GM12892 (cell line): ENCODE measurements at places on chromosomes 4 and X.

- DNase-seq: no peak
Observed at GRCh38 chrX:24969812-24970211, 46.0 kb downstream of the ARX start.

DNA sequence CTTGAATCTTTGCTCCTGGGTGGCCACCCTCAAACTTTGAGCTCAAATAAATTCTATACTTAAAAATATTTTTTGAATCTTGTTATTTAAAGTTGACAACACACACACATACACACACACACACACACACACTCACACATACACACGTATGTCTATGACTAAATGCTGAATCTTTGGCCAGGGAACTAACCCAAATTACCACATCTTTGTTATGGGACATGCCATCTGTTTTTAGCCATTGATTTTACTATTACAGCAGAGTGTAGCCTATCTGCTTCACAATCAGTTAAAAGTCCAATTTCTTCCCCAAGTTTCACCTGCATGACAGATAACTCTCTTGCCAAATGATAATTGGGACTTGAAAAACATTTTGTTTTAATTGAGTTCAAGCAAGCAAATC, 45.0 kb upstream of the USP46 start:
- DNase-seq: no peak

- no peak for DNase-seq
Observed at GRCh38 chr4:155094201-155094820, 114.1 kb upstream of the NPY2R start.

- no peak for DNase-seq
Observed at GRCh38 chrX:46673620-46674359, 85.1 kb downstream of the SLC9A7 start.

DNA sequence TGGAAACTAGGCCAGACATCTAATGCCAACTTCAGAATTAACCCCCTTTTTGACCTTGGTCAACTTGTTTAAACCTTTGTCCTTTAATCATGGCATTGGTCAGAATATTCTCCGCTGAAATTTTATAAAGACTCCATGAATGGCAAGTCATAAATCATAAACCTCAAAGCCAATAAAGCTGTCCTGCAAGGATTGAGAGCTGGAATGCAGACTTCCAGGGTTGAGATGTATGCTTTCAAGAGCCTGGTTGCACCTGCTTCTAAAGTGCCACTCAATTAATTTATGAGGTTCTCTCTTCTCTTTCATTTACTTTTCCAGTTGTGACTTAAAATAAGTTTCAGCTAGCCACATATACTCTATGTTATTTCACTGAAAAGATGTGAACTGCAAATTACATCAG, 136.2 kb upstream of the HCCS start:
- DNase-seq: no peak

DNA sequence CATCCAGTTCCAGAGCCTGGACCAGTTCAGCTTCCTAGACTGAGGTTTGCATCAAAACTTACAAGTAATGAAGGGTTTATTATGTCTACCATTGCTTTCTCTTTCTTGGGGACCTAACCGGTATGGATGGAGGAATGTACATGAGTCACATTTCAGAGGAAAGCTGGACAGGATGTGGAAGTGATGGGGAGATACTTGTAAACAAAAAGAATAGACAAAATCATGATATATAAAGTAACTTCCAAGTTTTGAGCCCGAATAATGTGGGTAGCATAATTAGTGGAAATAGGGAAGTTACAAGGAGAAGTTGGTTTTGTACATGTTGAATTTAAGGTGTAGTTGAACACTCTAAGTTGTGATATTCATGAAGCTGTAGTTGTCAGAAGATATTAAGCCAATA, 15.0 kb downstream of the FNIP2 start:
- no peak for DNase-seq

GRCh38 chr4:174928575-174929253, 10.6 kb downstream of the ADAM29 start:
- no peak for DNase-seq

DNA sequence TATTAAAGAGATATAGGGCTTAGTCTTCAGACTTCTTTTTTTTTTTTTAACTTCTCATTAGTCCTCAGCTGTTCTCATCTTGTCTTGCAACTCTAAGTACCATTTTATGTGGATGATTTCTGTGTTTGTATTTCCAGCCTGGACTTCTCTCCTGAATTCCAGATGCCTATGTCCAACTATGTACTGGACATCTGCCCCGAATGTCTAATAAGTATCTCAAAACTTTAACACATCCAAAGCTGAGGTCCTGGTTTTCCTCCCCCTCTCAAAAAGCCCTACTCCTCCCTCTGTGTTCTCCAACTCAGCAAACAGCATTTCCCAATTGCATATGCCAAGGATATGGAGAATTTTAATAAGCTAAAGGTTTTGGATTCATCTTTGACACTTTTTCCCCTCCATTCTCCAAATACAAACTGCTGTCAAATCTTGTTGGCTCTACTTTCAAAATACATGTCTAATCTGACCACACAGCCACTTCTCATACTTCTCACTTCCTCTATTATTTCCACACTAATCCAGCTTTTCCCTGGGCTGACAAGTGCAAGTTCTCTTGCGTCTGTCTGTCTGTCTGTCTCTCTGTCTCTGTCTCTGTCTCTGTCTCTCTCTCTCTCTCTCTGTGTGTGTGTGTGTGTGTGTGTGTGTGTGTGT, 79.8 kb downstream of the CLCN5 start:
- DNase-seq: no peak

- DNase-seq: no peak
Observed at GRCh38 chr4:865572-865971, 39.6 kb upstream of the CPLX1 start.
